ENCODE measurements at places on chromosomes 7 and 10.

- no peak for DNase-seq
Measured at GRCh38 chr10:11116361-11116760, 98.7 kb downstream of the CELF2 start.

DNA sequence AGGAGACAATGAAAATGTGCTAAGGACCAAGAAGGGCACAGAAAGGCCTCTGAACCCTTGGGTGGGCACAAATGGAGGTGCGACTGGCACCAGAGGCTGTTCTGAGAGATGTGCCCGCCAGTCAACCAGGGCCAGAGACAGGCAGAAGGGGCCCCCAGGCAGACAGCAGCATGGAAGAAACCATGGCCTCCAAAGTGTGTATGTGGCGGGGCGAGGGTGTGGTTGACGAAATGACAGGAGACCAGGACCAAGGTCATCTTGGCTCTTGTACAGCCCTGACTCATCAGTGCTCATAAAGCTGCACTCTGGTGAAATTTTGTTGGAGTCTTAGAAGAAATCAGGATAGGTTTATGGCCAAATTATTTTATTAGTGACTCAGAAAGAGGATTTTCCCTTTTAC, 4.0 kb upstream of the MRPS24 start:
- DNase-seq: no peak

DNA sequence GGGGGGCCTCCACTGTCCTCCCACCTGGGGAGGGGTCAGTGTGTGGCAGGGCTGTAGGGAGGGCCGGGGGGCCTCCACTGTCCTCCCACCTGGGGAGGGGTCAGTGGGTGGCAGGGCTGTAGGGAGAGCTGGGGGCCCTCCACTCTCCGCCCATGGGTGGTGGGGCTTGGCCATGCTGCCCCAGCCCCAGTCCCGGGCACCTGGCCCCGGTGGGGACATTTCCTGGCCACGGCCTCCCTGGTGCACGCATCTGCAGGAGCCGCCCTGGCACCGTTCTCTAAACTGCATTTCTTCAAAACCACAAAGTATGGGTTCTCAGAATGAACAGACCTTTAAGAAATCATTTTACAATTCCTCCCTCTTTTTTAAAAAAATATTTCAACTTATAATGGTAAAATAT, 89.3 kb upstream of the PDGFA start:
- DNase-seq: no peak

DNA sequence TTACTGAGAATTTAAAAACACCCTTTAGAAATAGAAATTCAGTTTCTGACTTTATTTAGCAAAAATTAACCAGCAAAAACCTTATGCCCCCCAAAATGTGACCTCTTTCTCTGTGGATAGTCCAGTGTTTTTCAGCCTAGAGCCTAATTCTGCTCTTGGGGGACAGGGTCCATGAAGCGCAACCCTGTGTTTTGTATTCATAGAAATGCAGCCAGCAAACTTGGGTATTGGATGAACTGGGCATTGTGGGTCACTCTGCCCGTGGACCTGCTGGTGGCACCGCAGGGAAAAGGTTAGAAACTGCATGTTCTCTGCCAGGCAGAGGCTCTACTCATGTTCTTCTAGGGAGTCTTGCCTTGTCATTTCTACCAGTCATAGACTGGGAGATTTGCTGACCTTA, 787.4 kb upstream of the C7orf33 start:
- no peak for DNase-seq

- DNase-seq: peak; percentile 66
Measured at GRCh38 chr7:116138202-116138801, 72.0 kb upstream of the TES start.

GRCh38 chr7:82598958-82599357, 155.4 kb upstream of the CACNA2D1 start:
- DNase-seq: no peak

DNA sequence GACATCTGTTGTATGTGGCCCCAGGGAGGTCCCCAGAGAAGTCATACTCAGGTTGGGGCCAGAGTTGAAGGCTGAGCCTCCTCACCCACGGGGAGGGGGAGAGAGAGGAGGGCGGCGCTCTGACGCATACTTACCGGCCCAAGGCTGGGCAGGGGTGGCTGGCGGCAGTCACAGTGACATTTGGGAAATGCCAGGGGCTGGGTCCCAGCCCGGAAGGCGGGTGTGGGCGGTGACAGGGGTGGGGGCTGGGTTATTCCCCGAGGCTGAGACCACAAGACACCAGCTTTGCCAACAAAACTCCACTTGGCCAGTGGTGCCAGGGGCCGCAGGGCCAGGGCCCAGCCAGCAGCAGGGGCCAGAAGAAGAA, 41.1 kb downstream of the RASGEF1A start:
- no peak for DNase-seq

DNA sequence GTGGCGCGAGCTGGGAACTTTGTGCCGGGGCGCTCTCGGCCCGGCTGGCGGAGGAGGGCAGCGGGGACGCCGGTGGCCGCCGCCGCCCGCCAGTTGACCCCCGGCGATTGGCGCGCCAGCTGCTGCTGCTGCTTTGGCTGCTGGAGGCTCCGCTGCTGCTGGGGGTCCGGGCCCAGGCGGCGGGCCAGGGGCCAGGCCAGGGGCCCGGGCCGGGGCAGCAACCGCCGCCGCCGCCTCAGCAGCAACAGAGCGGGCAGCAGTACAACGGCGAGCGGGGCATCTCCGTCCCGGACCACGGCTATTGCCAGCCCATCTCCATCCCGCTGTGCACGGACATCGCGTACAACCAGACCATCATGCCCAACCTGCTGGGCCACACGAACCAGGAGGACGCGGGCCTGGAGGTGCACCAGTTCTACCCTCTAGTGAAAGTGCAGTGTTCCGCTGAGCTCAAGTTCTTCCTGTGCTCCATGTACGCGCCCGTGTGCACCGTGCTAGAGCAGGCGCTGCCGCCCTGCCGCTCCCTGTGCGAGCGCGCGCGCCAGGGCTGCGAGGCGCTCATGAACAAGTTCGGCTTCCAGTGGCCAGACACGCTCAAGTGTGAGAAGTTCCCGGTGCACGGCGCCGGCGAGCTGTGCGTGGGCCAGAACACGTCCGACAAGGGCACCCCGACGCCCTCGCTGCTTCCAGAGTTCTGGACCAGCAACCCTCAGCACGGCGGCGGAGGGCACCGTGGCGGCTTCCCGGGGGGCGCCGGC, 870 bp downstream of the FZD1 start:
- peak; percentile 83 for DNase-seq

DNA sequence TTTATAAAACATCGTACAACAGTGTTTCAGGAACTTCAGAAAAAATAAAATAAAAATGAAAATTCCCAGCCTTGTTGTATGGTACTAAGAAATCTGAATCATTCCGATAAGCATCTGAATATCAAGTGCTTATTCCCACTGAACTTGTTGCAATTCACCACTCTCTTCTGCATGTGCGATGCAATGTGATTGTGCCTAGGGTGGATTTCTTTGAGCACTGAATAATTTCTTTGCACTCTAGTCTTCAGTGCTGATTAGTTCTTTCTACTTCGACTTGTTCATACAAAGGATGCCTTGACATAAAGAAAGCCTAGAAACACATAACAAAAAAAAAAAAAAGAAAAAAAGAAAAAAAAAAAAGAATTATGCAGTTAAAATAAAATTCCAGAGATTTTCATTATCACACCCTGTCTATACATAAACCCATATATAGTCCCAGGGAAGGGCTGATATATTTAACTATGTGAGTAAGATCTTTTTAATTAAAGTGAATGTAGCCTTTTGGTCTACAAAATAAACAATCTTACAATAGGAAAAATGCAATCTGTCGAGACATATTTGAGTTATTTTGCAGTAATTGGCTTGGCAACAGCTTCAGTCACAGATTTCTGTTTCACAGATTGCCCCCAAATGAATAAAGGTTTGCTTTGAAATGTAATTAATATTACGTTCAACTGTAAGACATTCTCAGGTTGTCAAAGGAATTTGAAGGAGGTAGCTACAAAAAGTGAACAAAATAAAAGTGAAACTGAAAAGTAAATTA, 1118.9 kb upstream of the CELF2 start:
- DNase-seq: no peak

DNA sequence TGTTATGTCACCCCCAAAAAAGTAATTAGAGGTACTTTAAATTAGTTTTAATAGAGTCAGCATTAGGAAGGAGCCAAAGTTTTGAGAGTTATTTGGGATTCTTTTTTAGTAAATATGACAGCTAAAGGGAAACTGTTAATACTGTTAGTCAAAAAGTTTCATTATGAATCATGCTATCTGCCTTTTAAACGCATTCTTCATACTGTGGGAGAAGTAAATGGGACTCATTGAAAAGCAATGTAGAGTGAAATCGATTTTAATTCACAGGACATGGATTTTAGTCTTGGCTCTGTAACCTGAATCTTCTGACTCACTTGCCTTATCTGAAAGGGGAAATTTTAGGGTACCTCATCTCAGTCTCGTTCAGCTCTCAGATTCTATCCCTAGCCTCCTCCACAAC, 105.1 kb downstream of the AASS start:
- no peak for DNase-seq

DNA sequence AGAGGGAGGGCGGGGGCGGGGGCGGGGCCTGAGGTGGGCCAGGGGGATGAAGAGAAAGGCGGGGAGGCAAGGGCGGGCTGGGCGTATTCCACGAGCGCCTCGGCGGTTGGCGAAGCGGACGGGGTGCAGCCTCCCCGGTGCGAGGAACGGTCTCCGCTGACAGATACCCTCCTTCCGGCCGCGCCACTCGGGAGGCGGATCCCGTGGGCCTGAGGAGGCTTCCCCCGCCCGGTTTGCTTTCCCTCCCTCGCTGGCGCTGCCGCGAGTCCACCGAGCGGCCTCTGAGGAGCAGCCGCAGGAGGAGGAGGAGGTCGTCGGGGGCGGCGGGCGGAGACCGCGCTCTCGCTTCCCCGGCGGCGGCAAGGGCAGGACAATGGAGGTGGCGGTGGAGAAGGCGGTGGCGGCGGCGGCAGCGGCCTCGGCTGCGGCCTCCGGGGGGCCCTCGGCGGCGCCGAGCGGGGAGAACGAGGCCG, at the start of gene TRIM24:
TSS of gene TRIM24 (plus strand) at position 84 of the 473 bp plus-strand sequence. CDS start at position 374, 290 bp downstream.
- DNase-seq: peak; percentile 98

DNA sequence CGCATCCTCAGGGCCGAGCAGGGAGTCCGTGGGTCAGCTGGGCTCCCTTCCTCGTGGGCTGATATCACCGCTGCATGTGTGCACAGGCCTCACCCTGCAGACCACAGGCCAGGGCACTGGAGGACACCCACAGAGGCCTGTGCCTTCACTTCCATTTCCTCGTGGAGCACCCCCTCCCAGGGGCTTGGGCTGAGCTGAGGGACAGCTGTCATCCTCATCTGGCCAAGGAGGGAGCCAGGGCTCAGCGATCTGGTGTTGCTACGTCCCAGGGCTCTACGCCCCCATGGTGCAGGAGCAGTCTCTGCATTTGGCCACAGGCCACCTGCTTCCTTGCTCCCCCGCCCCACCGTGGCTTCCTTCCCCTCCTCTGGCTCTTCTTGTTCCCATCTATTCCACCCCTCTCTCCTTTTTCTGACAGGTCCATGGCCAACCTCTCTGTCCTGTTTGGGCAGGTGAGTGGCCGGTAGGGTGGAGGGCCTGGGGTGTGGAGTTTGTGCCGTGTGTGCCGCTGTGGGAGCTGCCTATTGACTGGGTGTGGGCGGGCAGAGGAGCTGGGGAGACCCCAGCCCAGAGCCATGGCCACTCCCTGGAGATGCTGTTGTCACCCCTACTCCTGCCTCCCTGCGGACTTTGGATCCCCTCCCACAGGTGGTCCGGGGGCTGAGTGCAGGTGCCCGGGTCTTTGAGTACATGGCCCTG, 8.3 kb upstream of the ASIC3 start:
- DNase-seq: no peak
